Activated naive CD8-positive, alpha-beta T cell treated with anti-CD3 and anti-CD28 coated beads, Interleukin-2, amount 50 U/mL, for 16 hours (primary cell): ENCODE measurements at places on chromosomes 4 and X.

- no peak for DNase-seq
These were observed 4.6 kb upstream of the CD99L2 start for GRCh38 chrX:150903110-150903508.

DNA sequence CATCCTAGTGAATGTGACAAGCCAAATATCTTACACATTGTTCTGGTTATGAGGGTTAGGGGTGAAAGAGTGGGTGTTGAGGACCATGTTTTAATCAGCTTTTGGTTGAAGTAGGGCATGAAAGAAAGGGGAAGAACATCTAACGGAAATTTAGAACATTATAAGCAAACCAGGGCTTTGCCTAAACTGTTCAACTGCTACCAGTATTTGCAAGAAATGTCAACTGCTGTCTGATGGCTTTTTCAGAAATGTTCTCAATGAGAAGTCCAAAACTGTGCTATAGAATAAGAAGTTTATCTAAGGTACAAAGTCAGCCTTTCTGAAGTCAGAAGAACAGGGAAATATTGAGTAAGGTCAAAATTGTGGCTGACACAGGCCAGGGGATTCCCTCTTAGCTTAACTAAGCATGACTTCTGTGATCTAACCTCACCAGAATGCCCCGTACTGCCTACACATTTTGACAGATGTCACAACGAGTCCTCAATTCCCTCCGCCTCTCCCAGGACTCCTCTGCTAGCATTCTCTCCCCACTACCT, 67.1 kb downstream of the DTHD1 start:
- DNase-seq = no peak

DNA sequence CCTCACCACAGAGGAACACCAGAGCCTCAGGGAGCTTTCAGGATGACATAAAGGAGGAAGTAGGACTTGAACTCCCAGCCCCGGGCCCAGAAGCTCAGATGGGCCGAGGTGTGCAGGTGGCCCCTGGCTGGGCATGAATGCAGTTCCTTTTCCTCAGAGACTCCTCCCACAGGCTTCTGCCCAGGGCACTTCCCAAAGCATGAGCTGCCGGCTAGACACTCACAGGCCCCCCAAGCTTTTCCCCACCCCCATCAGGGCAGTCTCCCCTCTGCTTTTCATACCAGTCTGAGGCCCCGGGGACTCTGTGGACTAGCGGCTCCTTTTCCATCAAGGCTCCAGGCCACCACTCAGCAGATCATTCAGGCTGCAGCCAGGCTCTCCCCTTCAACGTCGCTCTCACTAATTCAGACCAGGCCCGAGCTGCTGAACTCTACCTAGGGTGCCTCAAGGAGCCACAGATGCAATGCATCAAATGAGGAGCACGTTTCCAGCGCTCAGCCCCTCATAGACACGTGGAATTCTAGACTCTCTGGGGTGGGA, 36.9 kb downstream of the HMX1 start:
- DNase-seq = no peak

GRCh38 chr4:45554423-45554822, 569.4 kb downstream of the GABRG1 start:
- no peak for DNase-seq

GRCh38 chr4:183959319-183960045, 54.4 kb downstream of the STOX2 start:
- no peak for DNase-seq

GRCh38 chr4:19913650-19914049, 338.1 kb upstream of the SLIT2 start:
- DNase-seq = no peak

DNA sequence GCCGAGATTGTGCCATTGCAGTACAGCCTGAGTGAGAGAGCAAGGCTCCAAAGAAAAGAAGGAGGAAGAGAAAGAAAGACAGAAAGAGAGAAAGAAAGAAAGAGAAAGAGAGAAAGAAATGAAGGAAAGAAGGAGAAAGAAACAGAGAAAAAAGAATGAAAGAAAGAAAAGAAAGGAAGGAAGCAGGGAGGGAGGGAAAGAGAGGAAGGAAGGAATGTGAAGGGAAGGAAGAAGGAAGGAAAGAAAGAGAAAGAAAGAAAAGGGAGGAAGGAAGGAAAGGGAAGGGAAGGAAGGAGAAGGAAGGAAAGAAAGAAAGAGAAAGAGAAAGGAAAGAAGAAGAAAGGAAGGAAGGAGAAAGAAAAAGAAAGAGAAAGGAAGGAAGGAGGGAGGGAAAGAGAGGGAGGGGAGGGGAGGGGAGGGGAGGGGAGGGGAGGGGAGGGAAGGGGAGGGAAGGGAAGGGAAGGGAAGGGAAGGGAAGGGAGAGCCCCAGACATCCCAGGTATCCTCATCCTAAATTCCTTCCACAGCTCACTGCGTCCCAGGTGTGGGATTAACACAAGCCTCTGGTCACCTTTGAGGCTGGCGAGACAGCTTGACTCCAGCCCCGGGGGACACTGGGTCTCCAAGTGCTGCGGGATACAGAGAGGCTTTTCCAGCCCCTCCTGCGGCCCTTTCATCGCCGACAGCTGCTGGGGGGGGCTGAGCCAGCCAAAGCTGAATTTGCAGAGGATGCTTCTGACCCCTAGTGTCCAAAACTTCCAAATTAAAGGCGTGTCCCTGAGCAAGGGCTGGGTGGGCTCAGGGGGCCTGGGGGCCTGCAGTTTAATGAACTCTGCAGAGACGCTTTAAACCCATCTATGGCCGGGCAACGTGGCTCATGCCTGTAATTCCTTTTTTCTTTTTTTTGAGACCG, 24.2 kb upstream of the CSF2RA start:
- no peak for DNase-seq
